NCI-H2107 (cell line): ENCODE measurements at places on chromosomes 7 and 10.

DNA sequence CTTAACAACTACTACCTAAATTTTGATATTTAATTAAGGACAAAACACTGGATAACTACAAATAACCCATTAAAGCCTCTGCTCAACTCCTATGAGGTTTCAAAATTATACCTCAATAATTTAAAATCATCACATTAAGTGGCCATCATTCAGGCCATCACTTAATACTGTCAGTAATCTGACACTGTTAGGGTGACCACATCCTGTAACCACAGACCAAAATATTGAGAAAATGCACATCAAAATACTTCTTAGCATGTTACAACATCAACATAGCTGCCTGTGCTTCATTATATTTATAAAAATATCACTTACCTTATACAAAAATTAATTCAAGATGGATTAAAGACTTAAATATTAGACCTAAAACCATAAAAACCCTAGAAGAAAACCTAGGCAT lies 23.3 kb downstream of the SEM1 start:
- DNase-seq = no peak

GRCh38 chr7:80910228-80910627 lies 8.6 kb downstream of the SEMA3C start:
- no peak for DNase-seq

- no peak for DNase-seq
Observed at GRCh38 chr7:78383096-78383880, 584.7 kb downstream of the PHTF2 start.

DNA sequence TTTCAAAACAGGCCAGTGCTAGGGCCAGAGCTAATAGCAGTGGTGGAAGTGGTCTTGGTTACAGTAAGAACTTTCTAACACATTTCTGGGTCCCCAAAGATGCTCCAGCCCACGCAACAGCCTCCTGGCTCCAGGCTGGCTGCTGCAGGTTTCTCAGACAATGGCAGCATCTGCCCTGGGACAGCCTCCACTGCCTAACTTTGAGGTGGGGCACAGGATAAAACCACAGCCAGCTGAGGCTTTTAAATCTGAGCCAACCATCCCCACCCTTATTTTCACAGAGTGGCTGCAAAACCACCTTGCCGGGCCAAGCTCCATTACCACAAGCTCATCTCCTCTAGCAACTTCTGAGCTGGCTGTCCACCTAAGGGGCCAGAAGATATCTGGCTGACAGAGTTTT lies 84.8 kb downstream of the FAM53B start:
- DNase-seq = no peak

DNA sequence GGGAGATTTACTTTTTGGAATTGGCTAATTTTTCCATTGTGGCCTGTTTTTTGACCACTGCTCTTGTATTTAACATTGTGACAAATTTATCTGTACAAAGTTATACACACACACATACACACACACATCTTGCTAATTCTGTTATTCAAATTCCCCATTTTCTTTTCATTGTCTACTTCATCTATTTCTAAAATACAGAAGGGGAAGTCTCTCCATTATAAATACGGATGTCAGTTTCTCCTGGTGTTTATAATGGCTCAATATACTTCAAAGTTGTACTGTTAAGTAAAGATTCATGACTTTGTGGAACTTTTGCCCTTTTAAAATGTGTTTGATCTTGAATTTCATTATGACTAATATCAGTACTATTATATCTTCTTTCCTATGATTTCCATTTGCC lies 81.0 kb downstream of the CNOT4 start:
- DNase-seq = no peak

DNA sequence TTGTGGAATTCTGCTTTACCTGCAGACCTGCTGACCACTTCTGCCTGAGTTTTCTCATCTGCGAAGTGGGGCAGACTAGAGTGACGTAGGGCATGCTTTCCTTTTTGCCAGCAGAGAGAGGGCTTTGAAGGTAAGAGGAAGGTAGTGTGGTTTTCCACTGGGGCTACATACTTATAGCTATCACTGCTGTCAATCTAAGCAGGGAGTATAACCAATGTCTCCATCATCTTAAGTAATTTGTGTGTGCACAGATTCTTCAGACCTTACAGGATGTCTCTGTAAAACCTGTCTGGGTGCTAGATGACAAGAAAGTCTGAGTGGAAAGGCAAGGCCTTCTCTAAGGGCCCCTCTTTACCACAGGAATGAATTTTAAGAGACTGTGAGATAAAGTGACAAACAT lies 106.8 kb downstream of the RBM20 start:
- DNase-seq = no peak

GRCh38 chr7:5383314-5384098 lies 40.1 kb downstream of the TNRC18 start:
- no peak for DNase-seq

- no peak for DNase-seq
Observed at GRCh38 chr10:73648975-73649829, 6.6 kb downstream of the SYNPO2L start.

- DNase-seq = no peak
Observed at GRCh38 chr7:30977896-30978564, 14.3 kb downstream of the GHRHR start.

DNA sequence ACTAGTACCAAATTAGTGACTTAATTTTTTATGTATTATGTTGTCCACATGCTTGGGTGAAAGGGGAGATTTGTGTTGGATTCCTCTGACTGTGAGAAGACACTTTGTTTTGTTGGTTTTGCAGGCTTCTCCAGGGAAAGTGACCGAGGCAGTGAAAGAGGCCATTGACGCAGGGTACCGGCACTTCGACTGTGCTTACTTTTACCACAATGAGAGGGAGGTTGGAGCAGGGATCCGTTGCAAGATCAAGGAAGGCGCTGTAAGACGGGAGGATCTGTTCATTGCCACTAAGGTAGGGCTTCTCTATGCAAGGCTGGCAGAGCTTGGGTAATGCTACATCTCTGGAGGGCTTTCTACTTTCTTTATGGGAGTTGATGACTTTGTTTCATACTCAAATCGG lies 4.5 kb downstream of the AKR1E2 start:
- no peak for DNase-seq

DNA sequence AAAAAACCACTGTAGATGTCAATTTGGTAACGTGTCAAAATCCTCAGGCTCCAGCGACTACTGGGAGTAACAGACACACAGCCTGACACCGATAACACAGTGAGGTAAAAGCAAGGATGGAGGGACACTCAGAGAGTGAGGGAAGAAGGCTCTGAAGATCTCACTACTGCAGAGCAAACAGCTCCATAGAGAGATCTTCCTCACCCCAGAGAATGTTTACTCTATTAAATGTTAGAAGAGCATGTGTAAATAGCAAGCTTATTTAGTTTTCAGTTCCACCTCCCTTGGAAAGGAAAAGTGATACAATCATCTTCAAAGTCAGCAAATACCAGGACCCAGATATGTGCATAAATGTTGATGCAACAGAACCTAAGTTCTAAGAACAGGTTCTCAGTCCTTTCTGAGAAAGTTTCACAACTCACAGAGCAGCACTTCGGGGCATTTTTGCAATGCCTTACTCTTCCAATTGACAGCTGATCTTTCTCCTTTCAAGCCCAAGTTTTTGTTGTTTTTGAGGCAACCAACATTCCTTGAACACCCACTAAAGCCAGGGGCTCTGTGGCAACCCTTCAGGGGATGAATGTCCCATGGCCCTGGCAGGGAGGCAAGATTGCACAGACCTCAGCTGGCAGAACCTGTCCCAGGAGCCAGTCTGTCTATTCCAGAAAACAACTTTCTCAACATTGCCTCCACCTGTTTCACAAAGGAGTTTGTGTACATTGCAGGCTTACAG lies 177.4 kb downstream of the SFMBT2 start:
- no peak for DNase-seq

DNA sequence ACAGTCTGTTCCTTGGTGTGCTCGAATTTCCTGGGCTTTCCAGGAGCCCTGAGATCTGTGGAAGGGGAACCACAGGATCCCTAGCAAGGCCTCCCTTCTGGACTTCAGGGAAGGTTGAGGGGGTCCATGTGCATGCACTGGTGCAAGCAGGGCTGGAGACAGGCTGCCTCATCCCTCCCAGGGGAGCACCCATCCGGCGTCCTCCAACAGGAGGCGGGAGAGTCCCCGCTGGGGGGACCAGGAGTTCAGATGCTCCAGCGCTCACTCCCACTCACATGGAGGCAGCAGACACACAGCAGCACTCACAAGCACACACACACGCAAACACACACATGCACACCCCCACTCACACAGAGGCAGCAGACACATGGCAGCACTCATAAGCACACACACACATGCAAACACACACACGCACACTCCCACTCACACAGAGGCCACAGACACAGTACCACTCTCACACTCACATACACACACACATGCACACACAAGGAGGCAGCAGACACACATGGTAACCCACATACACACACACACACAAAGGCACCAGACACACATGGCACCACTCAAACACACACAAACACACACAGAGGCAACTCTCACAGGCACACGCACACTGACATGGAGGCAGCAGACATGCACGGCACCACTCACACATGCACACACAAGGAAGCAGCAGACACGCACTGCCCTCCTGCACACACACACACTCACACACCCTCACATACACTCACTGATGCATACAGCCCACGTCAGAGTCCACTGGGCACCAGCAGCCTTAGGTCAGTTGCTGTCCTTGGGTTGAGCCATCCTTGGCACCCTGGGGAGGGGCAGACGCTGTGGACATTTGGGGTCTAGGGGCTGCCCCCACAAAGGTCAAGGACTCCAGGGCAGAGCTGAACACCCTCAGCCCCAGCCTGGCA lies 247.0 kb upstream of the PPP2R2D start:
- DNase-seq = no peak

DNA sequence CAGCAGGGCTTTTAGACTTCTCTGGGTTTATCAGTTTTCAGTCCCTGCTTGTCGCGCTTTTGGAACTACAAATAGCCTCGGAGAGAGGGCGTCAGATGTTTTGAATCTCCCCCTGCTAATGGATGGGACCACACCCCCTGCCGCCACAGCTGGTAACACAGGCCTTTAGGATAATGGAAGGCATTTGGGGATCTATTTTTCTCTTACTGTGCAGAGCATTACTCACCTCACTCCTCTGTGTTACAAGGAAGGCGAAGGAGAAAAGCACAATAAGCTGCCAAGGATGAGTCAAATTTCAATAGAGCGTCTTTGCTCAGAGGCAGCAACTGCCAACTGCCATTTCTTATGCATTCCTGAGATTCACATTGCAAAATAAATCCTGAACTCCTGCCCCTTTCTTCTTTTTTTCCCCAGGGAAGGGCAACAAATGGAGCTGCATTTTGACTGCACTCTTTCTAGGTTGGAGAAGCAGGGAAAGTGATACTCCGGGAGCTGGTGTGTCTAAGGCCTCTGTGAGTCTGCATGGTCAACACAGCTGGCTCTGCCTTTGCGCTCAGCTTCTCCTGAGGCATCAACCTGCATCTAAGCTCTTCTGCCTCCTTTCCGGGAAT lies 31.5 kb upstream of the SMNDC1 start:
- DNase-seq = no peak

- DNase-seq = no peak
Observed at GRCh38 chr10:10623958-10624566, 393.6 kb upstream of the CELF2 start.

DNA sequence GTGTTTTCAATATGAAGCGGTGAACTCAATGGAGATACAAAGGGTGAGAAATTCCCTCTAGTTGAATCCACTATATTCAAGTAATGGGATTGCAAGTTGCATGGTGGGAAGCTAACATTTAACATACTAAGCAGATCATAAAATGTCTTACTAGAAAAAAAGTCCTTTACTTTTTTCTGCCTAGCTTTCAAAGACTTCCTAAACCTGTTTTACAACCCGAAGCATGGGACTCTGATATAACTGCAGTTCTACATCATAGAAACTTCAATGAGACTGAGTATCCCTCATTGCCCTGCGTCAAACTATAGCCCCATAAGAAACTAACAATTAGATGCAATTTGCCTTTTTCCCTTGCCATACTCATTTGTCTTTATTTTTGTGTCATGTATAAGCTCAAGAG lies 179.9 kb downstream of the RTKN2 start:
- no peak for DNase-seq

- DNase-seq = no peak
Observed at GRCh38 chr10:126408953-126409641, 20.8 kb upstream of the ADAM12 start.

- no peak for DNase-seq
Observed at GRCh38 chr10:124990671-124991625, 49.0 kb downstream of the ZRANB1 start.
